ENCODE measurements at places on chromosomes 13 and 19. TPM values are rescaled to one million over a fixed set of nuclear protein-coding genes. Genes with fewer than 3 reads are reported as not detected.

Gene ZNF208
- 2.1 TPM for polyA plus RNA-seq

Gene SBK2
- polyA plus RNA-seq = not detected

Gene SIAH3
- polyA plus RNA-seq = 0.18 TPM

Gene COL4A1
- polyA plus RNA-seq = 601 TPM

- DNase-seq = no peak
Observed at GRCh38 chr19:41917676-41918075, 10.6 kb downstream of the ERFL start.

DNA sequence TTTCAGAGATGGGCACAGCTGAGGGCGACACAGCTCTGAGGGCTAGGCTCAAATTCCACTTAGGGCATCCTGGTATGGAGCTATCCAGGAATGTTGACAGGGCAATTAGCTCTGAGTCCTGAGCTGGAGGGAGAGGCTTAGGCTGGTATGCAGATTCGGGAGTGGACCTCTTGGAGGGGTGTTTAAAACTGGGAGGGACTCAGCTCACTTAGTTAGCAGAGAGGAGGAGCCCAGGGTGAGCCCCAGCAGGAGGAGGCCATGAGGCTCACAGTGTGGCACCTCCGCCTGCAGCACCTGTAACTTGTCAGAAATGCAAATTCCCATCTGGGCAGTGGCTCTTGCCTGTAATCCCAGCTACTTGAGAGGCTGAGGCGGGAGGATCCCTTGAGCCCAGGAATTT lies 10.2 kb upstream of the NOP53 start:
- DNase-seq = no peak

GRCh38 chr19:30881281-30881680 lies 468.0 kb downstream of the TSHZ3 start:
- DNase-seq = no peak

Gene ZSWIM9
- 10.0 TPM for polyA plus RNA-seq

- DNase-seq = no peak
Observed at GRCh38 chr13:87678372-87678752, 7.2 kb downstream of the SLITRK5 start.

- DNase-seq = no peak
Observed at GRCh38 chr19:14135985-14136508, 342 bp downstream of the ASF1B start.

DNA sequence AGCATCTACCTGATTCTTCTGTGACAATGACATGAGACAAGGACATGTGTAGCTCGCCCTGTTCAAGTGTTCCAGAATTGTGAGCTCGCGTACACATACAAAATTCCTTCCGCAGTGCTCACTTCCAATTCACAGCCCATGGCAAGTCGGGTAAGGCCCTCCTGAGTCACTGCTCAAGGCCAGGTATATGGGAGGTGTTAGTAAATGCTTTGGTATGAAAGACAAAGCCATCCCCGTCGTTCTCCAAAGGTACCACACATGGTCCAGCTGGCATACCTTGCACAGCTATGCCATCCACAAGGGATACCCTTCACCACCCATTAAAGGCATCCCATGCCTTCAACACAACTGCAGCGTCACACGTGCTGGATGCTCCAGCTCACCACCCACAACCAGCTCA lies 4.4 kb upstream of the ELL start:
- DNase-seq = no peak

GRCh38 chr19:35936738-35937268 lies 629 bp downstream of the LRFN3 start:
- no peak for DNase-seq

Measured in right lung (tissue), 10 donors.